GM20000 (cell line): ENCODE measurements at places on chromosomes 4 and X.

DNA sequence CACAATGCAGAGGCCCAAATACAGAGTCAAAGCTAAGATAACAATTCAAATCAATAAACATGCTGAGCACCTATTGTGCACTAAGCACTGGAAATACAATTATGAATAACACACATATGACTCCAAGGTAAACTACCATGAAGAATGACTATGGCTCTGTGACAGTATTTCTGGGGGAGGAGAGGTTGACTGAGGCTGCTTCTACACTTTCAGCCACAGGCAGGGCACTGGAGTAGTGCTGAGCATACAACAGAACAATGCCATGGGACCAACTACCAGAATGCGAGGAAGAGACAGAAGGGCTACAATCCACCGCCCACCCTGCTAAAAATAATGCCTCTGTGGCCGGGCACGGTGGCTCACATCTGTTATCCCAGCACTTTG lies 13.7 kb downstream of the TEC start:
- DNase-seq, result no peak

GRCh38 chr4:134753390-134753789 lies 551.8 kb upstream of the PABPC4L start:
- no peak for DNase-seq

DNA sequence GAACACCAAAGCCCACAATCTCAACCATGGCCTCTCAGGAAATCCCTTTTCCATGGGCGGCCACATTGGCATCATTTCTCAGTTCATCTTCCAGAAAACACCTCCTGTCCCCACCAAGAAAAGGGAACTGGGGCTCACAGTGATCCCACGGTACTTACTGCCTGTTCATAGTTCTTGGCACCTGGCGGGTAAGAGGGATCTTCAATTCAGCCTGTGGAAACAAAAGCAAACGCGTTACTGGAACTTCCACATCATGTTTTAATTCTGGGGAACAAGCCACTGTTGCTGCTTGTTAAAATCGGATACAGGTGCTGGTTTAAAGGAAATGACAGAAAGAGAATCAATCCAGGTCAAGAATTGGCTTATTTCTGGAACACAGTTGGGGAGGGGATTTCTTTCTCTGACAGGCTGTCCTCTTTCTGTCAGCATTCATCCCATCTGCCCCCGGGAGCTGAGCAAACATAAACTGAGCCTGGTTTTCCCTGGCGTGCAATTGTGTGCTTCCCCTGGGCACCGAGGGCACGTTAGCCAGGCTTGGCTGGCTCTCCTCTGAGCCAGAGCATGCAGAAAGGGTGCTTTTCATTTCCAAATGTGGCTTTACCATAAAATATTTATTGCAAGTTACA lies 16.8 kb downstream of the CLNK start:
- DNase-seq, result no peak

DNA sequence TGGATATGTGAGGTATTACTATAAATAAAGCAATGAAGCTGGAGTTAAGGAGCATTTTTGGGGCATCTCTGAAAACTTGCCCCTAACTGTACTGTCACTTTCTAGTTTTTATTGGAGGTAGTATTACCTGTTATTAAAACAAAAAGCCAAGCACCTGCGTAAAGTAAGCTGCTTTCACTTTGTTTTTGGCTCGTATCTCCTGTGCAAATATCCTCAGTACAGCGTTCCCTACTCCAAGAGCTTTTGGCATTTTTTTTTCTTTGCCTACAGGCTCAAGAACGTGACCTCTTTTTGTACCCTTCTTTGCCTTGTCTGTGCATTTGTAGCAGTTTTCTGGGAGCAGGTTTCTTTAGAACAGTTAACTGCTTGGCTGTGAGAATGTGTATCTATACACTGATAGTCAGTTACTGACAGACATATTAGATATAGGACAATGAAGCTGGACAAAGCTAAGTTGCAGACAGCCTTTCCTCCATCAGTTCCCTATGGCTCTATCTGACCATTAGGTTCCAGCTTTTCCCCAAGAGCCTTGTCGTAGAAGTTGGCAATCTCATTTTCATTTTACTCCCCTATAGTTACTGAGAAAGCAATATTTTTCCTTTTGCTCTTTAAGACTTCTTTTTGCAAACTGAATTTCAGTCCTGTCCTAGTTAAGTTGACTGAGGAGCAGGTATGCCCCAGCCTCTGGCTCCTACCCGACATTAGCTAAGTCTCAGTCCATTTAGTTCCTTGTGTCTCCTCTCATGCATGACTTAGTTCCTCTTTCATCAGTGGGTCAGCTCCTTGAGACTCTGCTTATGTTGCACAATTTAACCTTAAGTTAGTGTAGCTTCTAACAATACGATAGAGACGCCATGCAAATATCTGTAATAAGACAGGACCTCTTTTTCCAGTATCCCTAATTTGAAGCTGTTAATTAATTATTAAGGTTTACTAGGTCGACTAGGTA lies 71.5 kb upstream of the HPRT1 start:
- peak; percentile 38 for DNase-seq

DNA sequence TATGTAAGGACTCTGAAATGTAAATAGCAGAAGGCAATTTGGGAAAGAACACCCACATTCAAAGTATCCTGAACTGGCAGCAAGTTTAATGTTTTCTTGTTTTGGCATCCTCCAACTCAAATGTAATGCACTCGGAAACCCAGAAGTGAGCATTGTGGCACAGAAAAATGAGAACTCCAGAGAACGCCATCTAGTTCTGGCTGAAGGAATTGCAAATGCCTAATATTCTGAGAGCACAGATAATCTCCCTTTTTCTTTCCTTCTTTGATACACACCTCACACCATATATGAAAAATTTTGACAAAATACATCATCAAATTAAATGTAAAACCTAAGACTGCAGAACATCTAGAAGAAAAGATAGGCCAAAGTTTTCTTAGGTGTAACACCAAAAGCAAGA lies 52.1 kb downstream of the PWWP3B start:
- no peak for DNase-seq

DNA sequence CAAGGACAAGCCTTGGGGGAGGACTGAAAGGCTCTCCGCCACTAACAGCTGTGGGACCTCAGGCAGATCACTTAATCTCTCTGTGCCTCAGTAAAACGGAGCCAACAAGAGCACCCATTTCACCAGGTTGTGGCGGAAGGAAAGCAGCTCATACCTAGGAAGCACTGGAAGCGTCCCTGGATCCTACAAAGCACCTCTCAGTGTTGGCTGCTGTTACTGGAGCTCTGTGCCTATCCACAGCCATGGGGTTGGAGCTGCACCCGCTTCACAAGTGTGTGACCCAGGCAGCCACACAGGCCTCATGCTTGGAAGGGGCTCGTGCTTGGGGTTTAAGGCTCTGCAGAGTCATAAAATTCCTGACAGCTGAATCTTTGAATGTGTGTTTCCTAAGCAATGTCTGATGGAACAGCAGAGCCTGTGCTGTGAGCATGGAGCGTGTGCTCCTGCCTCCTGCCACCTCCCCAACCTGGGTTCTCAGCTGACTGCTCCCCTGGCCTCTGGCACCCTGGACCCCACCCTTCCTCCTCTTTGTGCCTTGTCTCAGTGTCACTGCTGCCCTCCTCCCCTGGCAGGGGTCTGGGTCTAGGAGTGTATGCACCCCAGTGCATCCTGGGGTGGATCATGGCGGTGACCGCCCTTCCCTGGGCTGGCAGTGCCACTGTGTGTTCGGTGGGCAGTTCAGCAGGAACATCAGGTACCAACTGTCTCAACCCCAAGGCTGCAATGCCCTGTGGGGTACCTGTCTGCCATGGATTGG lies 14.4 kb upstream of the MAN2B2 start:
- DNase-seq, result no peak
